ENCODE measurements at places on chromosomes 13 and 19.

GRCh38 chr13:50073340-50073739 is 58.1 kb downstream of the KCNRG start:
- DNase-seq, result no peak

DNA sequence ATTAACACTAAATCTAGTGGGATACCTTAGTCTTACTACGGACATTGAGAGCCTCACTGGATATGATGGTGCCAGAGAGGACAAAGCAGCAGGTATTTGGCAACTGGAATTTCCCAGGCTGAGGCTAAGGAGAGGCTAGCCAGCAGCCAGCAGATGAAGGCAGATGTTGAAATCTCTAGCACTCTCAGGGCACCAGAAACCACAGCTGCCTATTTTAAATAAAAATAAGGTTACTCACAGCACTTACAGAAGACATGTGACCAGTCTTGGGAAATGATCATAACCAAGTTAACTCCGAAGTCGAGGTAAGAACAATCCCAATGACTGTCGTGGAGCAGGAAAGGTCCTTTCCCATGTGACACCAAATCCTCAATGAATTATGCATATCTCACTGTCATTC is 1726.0 kb downstream of the EFNB2 start:
- no peak for DNase-seq

- no peak for DNase-seq
Observed at GRCh38 chr13:113933901-113934300, 40.0 kb downstream of the C13orf46 start.

DNA sequence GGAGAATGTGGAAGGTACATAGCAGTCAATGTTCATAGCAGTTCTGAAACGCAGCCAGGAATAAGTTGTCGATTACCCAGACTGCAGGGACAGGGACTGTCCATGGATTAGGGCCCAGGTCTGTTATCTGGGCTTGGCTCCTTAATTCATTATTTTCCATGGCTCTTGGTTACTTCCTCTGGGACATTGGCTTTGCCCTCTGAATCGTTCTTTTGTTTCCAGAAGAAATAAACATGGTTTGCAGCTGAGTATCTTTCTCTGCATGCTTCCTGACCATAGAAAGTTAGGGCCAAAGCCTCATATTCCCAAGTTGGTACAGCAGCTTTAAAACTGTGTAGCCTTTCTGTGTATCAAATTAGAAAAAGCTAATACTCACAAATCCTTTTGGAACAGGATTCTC is 121.7 kb upstream of the MAB21L1 start:
- DNase-seq, result no peak

GRCh38 chr13:96793404-96793755 is 200.9 kb downstream of the OXGR1 start:
- no peak for DNase-seq

GRCh38 chr13:26523007-26523406 is 34.5 kb upstream of the WASF3 start:
- DNase-seq, result no peak

- DNase-seq, result no peak
Observed at GRCh38 chr13:108137176-108137575, 78.2 kb downstream of the LIG4 start.

GRCh38 chr19:11995174-11995573 is 30.3 kb downstream of the ZNF763 start:
- no peak for DNase-seq

DNA sequence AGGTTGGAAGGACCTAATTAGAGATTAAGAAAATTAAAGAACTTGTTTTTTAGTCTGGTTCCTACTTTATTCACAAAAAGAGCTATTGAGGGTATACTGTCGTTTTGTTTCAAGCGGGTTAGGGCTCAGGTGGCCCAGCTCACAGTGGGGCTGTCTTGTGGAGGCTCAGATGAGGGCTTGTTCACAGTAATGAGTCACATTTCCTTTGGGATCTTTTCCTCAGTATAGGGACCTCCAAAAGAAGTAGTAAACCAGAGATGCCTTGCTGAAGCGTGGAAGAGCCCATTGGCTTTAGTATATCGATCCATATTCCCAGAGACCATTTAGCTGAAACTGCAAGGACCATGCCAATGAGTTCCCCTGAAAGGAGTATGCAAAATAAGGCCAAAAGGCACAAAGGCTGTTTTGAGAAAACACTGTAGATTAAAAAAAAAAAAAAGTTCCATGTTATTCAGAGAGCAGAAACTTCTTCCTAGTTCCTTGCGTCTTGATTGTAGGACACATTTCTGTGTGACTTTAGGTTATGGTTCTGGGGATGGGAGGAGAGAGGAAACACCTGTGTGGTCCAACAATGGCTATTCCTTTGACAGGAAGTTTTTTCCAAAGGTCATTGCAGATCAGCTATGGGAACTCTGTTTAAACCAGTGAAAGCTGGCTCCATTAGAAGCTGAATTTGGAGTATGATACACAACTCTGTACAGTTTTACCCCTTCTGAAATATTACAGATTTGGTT is 32.8 kb upstream of the GPI start:
- no peak for DNase-seq

DNA sequence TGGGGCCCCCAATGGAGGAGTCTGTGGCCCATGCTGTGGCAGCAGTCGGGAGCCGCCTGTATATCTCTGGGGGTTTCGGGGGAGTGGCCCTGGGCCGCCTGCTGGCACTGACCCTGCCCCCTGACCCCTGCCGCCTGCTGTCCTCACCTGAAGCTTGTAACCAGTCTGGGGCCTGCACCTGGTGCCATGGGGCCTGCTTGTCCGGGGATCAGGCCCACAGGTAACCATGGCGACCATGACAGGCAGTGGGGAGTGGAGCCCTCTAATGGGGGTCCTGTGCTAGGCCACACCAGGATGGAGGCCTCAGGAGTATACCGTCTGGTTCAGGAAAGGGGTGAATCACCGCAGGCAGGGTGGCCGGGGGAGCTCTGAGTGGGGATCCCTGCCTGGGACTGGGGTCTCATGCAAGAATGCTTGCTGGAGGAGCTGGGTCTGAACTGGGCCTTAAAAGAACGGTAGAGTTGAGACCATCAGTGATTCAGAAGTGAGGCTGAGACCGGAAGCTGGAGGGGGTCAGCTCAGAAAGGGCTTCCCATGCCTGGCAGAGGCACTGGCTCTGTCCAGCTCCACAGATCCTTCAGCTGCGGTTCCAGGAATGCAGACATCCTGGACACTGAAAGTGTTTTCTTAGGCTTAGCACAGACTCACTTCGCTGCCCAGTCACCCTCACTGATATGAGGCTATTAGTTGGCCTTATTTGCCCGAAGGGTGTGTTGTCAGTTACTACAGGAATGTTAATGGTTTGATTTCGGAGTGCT is 29.1 kb downstream of the CNFN start:
- DNase-seq, result no peak

- DNase-seq, result no peak
Observed at GRCh38 chr13:27124571-27124970, 47.0 kb downstream of the USP12 start.

DNA sequence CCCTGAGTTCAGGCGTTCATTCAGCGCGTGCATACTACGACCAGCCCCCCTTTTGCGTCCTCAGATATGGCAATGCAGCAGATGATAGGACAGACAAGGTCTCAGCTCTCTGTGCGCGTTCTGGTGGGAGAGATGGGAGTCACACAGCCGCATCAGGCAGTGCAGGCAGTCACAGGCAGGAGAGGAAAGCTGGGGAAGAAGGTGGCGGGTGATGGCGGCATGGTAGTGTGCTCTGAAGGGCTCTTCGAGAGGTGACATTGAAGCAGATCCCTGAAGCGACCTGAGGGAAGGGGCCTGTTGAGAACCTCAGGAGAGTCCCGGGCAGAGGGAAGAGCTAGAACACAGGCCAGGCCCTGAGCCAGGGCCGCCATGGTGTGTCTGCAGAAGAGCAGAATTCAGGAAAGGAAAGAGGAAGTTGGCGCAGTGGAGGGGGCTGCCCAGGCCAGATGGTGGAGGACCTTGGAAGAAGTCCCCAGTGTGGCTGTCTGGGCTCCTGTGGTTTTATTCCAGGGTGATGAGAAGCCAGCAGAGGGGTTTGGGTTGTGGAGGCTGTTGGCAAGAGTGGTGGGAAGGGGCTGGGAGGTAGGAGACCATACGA is 3.5 kb downstream of the USF2 start:
- DNase-seq, result no peak

- DNase-seq, result no peak
Observed at GRCh38 chr13:46803586-46803985, 6.6 kb upstream of the ESD start.

DNA sequence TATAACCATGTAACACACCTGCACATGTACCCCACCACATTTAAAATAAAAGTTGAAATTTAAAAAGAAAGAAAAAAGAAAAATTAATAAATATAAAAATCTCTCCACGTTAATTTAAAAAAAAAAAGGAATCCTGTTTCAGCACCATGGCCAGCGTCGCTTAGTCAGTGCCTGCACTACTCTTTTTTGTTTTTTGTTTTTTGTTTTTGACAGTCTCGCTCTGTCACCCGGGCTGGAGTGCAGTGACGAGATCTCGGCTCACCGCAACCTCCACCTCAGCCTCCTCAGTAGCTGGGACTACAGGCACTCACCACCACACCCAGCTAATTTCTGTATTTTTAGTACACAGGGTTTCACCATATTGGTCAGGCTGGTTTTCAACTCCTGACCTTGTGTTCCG is 835.9 kb downstream of the UQCRFS1 start:
- DNase-seq, result no peak

DNA sequence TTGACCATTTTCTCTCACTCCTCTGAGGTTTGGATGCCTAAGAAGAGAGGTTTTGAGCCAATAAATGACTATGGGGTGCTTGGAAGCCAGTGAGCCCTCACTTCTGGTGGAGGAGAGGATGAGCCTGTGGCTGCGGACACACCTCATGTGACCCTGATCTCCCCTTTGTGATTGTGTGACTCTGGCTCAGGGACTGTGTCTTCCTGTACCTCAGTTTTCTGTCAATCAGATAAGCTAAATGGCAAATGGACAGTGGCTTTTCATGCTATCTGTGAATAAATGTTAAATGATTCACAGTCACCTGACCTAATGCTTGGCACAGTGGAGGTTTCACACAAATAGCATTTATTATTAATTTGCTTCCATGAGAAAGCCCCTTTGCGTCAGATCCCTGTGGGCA is 2.7 kb downstream of the PSG8 start:
- DNase-seq, result no peak
